Activated CD4-positive, alpha-beta T cell treated with anti-CD3 and anti-CD28 coated beads, Interleukin-2, Interleukin-4, amounts not matched to agents 100 ng/mL and 50 ng/mL, durations not matched to agents 16 hours and 8 hours (primary cell): ENCODE measurements at places on chromosomes 7 and 10.

DNA sequence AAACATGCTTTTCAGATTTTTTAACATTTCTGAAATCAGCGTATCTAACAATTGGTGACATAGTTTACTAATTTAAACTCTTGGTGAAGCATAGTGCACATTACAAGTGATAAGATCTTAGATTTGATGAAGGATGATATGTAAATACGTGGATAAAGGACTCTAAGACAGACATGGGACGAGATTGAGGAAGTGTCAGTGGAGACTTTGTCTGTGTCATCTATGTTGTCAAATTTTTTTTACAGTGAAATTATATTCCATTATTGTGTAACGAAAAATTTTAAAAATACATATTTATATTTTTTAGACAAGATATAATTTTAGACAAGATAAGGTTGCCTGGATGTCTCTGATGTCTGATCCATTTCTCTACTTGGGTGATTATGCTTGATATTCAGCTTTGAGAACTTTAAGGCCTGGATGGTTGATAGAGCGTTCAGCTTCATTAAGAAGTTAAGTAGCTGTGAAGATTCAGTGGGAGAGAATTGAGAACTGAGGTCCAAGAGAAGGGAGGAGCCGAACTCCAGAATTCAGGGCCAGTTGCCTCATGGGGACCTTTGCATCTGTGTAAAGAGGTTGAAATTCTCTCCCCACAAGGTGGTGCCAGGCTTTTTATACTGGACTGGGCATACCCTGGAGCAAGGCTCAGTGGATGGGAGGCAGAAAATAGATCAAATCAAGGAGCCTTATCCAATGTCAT is 62.7 kb downstream of the KAT6B start:
- DNase-seq = no peak

DNA sequence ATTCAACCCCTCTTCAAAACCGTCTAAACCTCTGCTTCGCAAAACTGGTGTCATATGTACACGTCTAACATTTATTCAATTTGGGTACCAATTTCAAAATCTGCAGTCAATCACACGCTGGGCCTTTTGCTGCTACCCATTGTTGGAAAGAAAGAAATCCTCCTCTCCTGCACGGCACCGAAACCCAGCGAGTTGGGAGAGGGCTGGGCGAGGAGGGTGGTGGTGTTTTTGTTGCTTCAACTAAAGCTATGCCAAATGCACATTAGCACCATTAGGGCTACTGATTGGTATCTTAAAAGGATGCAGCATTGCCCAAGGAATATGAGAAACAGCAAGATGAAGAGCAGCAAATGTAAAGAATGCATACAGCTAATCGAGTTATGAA is 7.8 kb downstream of the EBF3 start:
- no peak for DNase-seq

GRCh38 chr10:97129666-97130065 is 56.1 kb downstream of the SLIT1 start:
- DNase-seq = no peak

DNA sequence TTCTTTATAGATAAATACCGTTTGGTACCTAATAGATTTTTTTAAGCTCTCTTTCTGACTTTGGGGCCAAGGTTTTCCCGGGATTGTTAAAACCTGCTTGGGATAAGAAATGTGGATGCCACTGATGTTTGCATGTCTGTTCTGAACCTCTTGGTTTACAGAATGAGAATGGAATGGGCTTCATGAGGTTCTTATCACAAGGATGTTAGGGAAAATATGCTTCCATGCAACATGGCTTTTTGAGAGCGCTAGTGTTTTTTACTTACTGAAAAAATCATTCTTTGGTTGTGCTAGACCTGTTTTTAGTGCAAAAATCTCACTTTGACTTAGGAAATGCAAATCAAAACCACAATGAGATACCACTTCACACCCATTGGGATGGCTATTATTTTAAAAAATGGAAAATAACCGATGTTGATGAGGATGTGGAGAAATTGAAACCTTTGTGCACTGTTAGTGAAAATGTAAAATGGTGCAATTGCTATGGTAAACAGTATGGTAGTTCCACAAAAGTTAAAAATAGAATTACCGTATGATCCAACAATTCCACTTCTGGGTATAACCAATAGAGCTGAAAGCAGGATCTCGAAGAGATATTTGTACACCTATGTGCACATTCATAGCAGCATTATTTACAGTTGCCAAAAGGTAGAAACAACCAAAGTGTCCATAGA is 38.9 kb downstream of the TSPAN14 start:
- no peak for DNase-seq

DNA sequence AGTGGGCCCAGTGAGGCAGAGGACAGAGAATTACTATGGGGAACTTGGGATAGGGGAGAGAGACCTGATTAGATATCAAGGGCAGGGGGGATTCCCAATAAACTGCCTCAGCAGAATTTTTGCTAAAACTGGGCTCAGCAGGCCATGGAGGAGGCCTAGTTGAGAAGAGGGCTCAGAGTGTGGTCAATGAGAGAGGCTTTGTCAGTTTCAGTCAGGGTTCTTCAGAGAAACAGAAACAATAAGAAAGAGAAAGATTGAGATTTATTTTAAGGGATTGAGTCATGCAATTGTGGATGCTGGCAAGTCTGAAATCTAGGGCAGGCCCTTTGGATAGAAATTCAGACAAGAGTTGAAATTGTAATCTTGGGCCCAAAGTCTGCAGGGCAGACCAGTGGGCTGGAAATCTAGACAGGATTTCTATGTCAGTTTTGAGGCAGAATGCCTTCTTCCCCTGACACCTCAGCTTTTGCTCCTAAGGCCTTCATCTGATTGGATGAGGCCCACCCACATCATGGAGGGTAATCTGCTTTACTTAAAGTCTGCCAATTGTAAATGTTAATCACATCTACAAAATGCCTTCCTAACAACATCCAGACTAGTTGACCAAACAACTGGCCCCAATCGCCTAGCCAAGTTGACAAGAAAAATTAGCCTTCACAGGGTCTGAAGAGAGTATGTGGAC is 33.5 kb upstream of the CCSER2 start:
- DNase-seq = peak; percentile 55

DNA sequence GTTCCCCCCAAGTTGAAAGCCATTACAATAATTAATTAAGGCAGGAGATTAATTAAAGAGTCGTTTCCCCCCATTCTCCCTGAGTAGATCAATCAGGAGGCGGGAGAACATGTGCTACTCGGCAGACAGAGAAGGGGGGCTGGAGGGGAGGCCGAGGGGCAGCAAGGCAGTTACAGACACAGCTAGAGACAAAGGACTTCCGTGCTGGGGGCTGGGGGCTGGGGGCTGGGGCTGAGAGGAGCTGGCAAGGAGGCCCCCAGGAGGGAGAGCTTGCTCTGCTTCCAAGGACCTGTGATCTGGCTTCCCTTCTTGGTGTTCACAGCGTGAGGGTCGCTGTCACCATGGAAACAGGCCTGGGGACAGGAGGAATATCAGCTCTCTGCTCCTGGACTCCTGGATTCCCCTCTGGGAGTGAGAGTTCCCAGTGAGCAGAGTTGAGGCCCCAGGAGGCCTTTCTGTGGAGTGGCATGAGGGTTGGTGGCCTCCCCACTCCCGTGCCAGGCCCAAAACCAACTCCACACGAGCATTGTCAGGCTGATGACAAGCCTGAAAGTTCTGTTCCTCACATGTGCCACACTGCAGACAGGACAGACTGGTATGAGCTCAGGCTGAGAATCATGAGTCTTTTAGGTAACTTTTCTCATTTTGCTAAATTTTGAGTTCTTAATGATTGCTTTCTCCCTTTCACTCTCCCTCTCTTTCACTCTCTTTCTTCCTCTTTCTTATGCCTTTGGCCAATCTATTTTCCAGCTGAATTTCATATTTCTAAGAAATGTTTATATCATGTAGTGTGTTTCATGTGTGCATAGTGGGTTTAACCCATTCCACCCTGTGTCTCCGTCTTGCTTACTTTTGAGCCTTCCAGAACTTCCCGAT is 16.4 kb downstream of the FAM241B start:
- DNase-seq = no peak

GRCh38 chr7:29255199-29255878 is 60.8 kb downstream of the CHN2 start:
- DNase-seq = no peak

DNA sequence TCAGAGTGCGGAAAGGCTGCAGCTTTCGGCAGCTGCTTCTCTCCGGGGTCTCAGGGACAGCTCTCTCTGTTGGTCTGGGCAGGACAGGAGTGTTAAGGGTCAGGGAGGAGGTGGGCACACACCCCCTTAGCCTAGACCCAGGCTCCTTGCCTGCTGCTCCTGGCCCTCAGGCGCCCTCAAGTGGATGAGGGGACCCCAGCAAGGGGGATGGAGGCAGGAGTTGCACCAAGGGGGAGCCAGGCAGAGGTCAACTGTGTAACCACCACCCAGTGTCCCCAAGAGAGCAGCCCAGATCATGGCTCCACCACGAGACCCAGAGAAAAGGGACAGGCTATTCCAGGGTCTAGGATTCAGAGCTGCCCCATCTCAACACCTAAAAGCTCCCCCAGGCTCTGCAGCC is 26.9 kb downstream of the SPOCK2 start:
- DNase-seq = no peak

DNA sequence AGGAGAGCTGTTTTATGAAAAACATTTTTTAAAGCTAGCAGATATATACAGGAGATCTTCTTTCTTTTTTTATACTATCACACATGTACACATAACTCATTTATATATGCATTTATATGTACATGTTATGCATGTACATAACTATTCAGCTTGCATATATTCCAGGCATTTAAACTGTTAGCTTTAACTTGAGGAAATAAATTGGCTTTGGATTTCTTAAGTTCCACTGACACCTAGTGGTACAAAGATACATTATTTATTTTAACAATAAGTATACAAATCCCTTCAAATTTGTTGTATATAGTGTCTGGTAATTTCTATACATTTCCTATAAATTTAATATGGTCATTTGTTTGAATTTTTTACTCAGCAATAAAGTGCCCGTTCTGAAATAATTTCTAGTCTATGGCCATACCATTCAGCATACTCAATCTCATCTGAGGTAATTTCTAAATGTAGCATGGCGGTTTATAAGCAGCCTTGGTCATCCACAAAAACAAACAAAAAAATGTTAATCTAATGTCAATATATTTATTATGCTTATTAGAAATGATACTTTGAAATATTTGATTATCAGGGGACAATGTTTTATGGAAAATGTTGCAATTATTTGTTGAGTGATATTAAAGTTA is 11.6 kb downstream of the ZDHHC6 start:
- no peak for DNase-seq

DNA sequence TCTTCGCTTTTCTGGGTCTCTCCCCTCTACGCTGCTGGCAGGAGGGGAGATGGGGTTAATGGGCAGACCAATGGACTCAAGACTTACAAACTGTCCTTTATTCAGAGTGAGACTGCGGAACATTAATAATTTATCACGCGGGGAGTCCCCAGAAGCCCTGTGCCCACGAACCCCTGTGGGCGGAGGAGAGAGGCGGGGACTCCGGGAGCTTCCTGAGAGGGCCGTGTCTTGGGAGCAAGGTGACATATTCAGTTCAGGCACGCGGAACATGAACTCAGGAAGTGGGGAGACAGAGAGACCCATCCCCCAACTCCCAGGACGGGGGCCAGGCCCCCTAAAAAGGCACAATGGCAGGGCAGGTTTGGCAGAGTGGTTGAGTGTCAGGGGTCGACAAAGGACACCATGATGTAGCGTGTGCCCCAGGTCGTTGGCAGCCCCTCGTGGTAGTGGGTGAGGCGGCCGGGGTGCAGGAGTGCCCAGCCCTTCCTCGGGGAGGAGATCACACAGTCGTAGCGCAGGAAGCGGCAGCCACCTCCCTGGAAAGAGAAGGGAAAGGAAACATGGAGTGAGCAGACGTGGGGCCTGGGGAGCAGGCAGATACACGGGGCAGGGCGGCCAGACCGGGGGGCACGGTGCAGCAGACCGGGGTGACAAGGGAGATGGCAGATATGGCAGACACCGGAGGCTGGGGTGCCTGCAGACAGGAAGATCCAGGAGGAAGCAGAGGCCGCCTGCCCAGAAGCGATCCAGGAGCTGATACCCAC is 5.2 kb upstream of the MOGAT3 start:
- DNase-seq = no peak

- no peak for DNase-seq
Observed at GRCh38 chr10:131645756-131646155, 255.1 kb upstream of the PPP2R2D start.

DNA sequence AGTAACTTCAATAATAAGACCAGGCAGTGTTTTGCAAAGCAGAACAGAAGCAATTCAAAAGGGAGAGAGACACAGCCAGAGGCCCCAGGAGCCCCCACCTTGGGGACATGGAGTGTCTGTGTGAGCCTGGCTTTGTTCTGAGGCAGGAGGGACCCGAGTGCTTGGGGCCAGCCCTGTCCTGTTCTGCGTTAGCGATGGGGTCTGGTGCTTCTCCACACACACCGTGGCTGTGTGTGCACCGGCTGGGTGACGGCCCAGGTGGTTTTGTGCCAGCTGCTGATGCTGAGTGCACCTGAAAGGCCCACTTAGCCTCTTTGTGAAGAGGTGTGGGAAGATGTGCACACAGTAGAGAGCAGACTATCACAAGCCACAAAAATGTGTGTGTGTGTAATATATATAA is 468.9 kb downstream of the DNAJB6 start:
- no peak for DNase-seq

DNA sequence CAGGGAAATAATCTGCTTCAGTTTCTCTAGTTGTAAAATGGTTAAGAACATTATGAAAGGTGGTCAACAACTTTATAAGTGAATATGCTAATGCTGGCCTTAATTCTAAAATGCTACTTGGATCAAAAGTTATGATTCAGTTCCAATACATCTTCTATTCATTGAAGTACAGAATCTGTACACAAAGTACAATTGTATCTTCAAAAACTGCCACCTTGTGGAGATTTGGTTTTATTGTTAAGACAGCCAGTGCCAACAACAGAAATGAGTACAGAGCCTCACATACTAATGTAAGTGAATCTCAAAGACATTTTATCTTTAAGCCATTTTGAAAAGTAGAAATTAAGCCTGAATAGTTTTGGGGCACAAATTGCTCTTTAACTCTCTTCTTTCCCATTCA is 194.0 kb downstream of the CFTR start:
- peak; percentile 6 for DNase-seq

GRCh38 chr7:108246227-108246837 is 116.2 kb upstream of the LAMB4 start:
- DNase-seq = no peak

DNA sequence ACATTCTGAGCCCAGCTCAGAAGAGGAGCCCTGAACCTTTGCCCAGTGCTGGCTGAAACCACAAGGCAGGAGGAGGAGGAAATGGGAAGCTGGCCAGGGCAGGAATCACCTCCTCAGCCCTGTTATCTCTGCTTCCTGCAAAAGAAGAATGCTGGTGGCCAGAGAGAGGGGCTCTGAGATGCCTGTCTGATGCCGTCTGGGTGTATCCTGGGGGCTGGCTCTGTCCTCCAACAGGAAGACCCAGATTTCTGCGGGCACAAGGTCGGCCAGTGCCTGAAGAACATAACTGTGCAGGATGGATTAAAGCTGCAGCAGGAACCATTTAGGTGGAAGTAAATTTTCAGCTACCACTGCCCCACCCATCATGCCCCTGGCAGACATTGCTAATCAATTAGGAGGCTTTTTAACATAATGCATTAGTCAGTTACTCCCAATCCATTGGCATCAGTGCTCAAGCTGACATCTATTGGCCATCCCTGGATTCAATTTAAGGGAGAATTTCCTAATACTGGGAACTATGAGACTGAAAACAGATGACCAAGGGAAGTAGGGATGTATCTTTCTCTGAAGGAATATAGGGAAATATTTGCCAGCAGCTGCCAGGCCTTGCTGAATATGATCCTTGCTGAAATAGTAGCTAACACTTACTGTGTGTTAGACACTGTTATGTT is 67.7 kb downstream of the COL13A1 start:
- DNase-seq = no peak

GRCh38 chr7:157401567-157402387 is 65.0 kb downstream of the DNAJB6 start:
- no peak for DNase-seq

- no peak for DNase-seq
Observed at GRCh38 chr7:101884671-101885596, 67.5 kb downstream of the CUX1 start.
